Spinal cord (tissue), 10 donors: ENCODE measurements at places on chromosomes 7 and 10. TPM values are rescaled to one million over a fixed set of nuclear protein-coding genes. Genes with fewer than 3 reads are reported as not detected.

SUN3 gene
- not detected for polyA plus RNA-seq

FAM25C gene
- not detected for polyA plus RNA-seq

HSPA12A gene
- polyA plus RNA-seq, result 68.3 TPM

ZSWIM8 gene
- polyA plus RNA-seq, result 148 TPM

ARHGAP22 gene
- 11.9 TPM for polyA plus RNA-seq

ARL5B gene
- polyA plus RNA-seq, result 21.0 TPM

IKZF1 gene
- 2.9 TPM for polyA plus RNA-seq

LIPJ gene
- 0.73 TPM for polyA plus RNA-seq

IFIT1 gene
- polyA plus RNA-seq, result 16.5 TPM

LBX1 gene
- polyA plus RNA-seq, result 27.5 TPM

OR2A5 gene
- not detected for polyA plus RNA-seq

KNDC1 gene
- polyA plus RNA-seq, result 32.8 TPM

C7orf57 gene
- polyA plus RNA-seq, result 4.7 TPM

TMEM139 gene
- 2.2 TPM for polyA plus RNA-seq

REEP3 gene
- 32.3 TPM for polyA plus RNA-seq

CCL24 gene
- not detected for polyA plus RNA-seq

UBE2D1 gene
- polyA plus RNA-seq, result 34.6 TPM

PARD3 gene
- 32.1 TPM for polyA plus RNA-seq

BMPER gene
- 31.9 TPM for polyA plus RNA-seq

MRPL43 gene
- 124 TPM for polyA plus RNA-seq

ITGA8 gene
- polyA plus RNA-seq, result 4.7 TPM

RELN gene
- 76.3 TPM for polyA plus RNA-seq

PNLIP gene
- 0.57 TPM for polyA plus RNA-seq

ALDH18A1 gene
- 57.8 TPM for polyA plus RNA-seq
